ENCODE measurements at places on chromosomes 2 and 18.

DNA sequence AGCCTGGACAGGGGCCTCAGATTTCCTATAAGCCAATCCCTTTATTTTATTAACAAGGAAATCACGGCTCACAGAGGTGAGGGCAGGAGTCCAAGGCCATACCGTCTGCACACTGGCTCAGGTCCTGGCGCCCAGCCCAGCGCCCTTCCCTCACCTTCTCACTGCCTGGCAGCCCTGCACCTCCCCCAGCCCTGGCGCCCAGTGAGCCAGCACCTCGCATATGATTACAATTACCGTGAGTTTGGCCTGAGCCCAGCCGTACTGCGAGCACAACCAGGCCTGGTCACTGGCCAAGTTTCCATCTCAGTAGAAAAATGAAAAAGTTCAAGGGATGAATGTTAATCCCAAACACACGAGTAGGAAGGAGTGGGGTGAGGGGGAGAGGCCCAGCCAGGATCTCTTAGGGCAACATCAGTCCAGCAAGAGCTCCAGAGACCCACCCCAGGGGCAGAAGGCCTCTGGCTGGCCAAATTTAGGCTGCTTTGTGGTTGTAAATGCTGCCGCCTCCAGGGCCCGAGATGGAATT, 68.4 kb downstream of the MCFD2 start:
- DNase-seq: peak; percentile 36

DNA sequence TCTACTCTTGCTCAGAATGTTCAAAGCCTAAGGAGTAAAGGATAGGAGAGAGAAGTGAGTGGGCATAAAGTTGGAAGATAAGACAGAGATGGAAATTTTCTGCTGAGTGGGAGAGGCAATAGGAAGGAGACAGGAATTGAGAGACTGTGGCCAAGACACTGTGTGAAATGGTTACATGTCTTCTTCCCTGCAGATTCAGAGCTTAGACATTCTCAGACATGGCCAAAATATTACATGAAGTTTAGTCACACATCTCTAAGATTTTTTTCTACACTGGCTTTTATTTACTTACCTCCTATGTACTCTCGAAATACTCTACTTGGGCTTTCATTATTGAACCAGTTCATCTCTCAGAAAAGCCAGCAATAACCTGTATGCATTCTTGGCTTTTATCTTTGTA, 363.0 kb upstream of the FANCL start:
- DNase-seq: no peak

DNA sequence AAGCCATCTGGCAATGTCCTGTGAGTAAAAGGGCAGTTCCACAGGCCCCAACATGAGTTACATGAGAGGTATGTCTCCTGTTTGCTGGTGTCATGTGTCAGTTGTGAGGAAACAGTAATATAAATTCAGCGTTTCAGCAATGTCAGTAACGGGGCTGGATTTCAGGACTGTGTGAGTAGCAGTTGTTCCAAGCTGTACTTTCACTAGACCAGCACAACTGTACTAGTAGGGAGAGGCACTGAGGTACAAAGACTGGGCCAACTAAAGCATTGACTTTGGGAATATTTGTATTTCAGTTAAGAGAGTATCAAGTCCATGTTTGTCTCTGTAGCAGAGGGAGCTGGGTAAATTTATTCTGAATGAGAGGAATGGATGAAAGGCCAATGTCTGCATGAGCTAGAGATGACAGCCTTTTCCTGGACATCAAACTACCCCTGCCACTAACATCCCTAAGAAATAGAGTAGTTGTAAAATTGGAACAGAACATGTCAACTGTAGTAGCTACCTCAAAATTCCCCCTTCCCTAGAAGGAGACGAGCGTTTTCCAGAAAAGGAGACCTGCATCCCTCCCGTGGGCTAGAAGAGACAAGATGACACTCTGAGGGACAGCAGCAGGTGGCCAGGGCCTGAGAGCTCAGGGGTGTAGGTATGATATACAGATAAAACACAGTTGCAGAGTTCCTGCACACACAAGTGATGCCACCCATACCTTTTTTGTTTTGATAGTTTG, 24.4 kb downstream of the EIF4E2 start:
- no peak for DNase-seq

DNA sequence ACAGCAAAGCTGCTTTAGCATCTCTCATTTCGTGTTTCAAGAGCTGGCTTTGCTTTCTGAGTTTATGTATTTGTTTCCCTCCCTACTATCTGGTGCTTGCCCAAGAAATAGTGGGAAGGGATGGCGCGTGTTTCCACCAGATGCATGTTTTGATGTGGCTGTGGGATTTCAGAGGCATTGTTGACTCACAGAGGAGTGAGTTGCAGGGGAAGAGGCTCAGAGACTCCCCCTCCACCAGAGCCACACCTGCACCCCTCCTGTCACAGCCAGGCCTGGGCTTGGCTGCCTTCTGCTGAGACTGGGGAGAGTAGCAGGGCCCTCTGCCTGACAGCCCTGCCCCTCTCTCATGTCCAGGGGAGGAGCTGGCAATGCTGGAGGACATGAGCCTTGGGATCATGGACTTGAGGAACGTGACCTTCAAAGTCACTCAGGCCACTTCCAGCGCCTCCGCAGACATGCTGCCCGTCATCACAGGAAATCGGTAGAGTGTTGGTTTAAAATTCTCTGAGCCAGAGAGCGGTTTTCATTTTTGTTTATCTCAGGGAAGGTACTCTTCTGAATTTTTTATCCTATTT, 42.9 kb downstream of the COA5 start:
- DNase-seq: no peak

Data from SHP77 (cell line).